Adrenal gland (tissue), 19 donors: ENCODE measurements at places on chromosomes 3 and 15.
A peak's percentile ranks its signal among the peaks of the same experiment; 100 is the strongest.

GRCh38 chr3:46266598-46266997 is 24.3 kb downstream of the CCR3 start:
- DNase-seq: no peak

DNA sequence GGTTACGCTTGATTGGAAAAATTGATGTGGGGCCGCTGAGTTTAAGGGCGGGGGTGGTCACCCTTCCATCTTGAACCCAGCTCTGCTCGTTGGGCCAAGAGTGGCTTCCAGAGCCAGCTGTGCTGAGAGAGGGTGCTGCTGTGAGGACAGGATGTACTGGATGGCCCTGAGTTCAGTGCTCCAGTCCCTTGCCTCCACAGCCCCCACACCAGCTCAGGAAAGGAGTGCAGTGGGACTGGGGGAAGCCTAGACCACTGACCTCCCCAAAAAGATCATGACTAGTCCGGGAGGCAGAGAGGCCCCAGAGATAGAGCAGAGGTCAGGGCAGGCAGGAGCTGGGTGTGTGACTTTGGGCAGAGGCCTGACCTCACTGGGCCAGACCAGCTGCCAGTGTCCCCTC is 4.0 kb upstream of the PTH1R start:
- DNase-seq: no peak

GRCh38 chr15:41501191-41501917 is 7.7 kb downstream of the ITPKA start:
- no peak for DNase-seq

DNA sequence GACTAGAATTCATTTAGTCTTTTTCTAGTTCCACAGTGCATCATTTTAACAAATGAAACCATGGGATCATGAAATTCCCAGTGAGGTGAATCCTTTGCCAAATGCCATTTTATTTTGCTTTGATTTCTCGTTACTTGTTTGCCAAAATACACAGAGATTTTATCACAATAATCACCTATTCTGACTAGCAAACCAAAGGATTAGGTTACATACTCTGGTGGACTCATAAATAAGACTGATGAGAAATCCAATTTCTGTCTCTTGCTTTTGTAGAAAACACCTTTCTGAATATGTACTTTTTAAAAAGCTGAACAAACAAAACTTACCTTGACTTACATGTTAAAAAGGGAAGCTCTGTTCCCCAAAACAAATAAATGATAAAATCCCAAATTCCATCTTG is 12.2 kb downstream of the ERC2 start:
- DNase-seq: no peak

GRCh38 chr15:93235269-93235668 is 146.3 kb upstream of the RGMA start:
- DNase-seq: no peak

DNA sequence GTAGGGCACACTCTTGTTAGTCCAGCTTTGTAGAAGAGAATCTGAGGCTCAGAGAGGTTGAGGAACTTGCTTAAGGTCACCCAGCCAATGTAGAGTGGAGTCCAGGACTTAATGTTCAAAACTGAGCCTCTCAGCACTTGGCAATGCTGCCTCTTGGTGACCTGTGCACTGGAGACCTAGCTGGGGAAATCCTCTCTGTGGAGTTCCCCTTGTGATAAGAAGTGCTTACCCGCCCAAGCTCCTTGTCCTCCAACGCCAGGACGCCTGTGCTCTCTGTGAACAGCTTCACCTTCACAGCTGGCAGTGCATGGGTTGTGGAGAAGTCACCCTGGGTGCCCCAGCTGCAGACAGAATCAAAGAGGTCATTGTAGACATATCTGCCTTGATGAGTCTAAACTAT is 219.1 kb upstream of the FEZF2 start:
- DNase-seq: no peak

GRCh38 chr3:135862361-135862760 is 103.2 kb upstream of the PPP2R3A start:
- DNase-seq: no peak

GRCh38 chr3:8743911-8744310 is 10.3 kb downstream of the CAV3 start:
- DNase-seq: no peak

DNA sequence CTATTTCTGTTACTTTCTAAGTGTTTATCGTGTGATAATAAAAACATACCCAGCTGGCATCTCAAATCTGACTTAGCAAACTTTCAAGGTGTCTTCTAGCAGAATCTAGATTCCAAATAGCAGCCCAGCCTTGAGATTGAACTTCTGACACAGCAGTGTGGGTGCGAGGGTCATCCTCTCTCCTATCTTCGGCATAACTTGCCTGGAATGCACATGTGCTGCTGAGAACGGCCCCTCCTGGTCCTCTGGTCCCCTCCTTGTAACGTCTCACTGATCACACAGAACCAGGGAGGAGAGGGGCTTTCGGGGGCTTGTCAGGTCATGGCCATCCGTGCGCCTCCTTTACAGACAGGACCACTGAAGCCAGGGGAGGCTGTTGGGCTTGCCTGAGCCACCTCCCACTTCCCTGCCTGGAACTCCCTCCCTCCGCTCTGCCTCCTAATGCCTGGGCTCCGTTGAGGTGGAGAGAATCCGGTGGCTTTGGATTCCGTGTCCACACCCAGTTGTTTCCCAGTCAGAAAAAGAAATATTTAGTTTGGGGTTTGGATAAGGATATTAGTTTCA is 344.4 kb upstream of the C2CD4B start:
- DNase-seq: no peak

DNA sequence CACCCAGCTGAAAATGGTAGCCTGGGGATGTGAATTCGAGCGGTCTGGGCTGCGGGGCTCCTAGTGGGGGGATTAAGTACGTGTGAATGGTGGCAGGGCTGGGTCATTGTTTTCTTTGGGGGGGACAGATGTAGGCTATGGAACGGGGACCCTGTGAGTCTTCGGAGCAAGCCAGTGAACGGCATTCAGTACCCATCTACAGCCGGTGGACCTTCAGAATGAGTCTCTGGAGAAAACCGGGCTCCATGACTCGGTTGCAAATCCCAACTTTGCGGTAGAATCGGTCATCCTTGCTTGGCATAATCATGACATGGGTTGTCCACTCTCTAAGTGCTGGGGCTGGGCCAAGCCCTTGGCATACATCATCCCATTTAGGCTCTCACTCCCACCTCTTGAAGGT is 7.2 kb upstream of the EOMES start:
- no peak for DNase-seq

DNA sequence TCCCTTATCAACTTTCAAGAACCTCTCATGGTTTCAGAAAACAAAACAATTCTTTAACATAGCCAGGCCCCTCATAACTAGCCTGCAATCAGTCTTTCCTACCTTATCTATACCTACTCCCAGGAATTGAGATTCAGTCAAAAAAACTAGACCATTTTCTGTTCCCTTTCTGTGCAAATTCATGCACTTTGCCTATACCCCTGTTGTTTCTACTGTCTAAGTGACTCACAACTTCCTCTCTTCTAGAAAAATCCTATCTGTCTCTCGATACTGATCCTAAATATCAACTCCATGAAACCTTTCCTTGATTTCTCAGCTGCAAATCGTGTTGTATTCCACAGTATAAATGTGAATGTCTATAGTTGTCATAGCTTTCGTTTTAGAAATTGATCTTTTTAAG is 10.9 kb upstream of the IL1RAP start:
- DNase-seq: no peak

DNA sequence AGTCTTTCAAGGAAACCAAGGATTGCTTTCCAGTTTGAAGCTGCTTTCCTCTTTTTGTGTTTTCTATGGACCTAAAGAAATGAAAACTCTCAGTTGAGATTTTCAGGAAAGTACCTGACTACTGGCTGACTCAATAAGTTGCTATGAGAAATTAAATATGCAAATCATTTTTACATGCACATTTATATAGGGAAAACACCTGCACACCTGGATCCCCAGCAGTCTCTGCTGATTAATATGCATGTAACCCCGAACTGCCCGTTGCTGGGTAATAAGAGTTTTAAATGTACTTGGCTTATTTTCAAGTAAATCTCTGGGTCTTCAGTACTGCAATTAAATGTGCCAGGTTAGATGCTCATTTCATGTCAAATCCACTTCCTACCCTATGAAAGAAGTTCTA is 77.2 kb downstream of the KBTBD8 start:
- DNase-seq: no peak

- DNase-seq: no peak
Measured at GRCh38 chr3:125107861-125108567, 52.2 kb upstream of the HEG1 start.

GRCh38 chr3:173743111-173743510 is 345.6 kb downstream of the NLGN1 start:
- no peak for DNase-seq

- DNase-seq: peak; percentile 66
Measured at GRCh38 chr3:53346922-53347260, 452 bp downstream of the DCP1A start.

- DNase-seq: no peak
Measured at GRCh38 chr3:133938770-133939462, 43.2 kb upstream of the RAB6B start.

DNA sequence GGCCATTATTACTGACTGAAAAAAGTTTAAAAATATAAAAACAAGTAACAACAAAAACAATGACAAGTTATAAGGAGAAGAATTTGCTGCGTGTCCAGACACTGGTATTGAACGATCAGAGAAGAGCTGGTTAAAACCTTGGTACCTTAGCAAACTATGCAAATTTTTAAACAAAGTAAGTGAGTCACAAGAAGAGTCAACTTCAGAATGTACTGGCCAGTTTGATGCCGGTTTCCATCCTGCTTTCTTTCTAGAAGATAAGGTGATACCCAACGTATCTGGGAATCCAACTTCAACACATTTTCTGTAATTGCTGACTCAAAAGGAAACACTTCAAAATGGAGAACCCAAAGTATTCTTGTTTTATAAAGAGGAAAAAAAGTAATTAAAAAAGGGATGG is 49.8 kb downstream of the RUBCN start:
- DNase-seq: no peak

- no peak for DNase-seq
Measured at GRCh38 chr3:178397836-178398235, 138.4 kb upstream of the KCNMB2 start.

DNA sequence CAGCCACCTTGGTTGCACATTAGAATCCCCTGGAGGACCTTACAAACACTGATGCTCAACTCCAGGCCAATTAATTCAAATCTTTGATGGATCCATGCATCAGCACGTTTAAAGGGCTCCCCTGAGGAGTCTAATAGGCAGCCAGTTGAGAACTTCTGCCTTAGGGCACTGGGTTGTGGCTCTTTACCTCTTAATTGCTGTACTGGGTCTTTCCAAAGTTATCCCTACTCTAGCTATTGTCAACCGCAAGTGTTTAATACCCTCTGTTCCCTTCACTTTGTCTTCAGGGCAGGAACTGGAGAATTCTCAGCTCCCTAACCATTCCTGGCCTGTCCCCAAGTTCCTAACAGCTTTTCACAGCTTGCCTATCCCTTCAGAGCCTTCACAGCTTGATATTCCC is 15.0 kb upstream of the FAM174B start:
- no peak for DNase-seq

DNA sequence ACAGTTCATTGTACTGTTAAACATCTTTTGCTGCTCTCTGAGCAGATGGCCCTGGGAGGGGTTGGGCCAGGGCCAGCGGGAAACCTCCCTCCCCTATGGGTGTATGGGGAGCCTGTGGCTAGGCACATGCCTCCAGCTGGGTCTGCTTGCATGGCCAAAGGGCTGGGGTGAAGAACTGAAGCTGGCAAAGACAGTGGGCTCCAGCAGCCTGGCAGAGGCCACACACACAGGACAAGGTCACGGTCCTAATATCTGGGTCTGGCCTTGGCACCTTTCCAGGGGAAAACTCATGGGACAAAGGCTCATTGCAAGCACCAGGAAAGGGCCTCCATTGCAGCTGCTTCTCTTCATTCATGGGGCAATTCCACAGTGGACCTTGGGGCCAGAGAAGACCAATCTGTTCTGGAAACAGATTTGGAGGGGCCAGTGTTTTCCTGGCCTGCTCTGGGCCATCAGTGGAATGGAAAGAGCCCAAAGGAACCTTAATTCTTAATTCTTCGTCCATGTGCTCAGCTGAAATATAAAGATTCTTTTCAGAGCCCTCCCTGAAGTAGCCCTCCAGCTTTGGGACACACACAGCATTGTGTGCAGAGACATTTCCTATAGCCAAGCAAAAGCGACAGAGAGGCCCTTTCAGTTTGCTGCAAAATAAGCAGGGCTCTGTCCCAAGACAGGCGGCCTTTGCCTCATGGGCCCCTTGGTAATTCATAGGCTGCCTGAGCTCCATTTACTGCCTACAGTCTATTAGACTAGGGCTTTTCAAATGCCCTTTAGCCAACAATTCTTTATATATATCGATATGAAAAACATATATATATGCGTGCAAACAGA is 11.3 kb upstream of the LIMD1 start:
- peak; percentile 55 for DNase-seq

DNA sequence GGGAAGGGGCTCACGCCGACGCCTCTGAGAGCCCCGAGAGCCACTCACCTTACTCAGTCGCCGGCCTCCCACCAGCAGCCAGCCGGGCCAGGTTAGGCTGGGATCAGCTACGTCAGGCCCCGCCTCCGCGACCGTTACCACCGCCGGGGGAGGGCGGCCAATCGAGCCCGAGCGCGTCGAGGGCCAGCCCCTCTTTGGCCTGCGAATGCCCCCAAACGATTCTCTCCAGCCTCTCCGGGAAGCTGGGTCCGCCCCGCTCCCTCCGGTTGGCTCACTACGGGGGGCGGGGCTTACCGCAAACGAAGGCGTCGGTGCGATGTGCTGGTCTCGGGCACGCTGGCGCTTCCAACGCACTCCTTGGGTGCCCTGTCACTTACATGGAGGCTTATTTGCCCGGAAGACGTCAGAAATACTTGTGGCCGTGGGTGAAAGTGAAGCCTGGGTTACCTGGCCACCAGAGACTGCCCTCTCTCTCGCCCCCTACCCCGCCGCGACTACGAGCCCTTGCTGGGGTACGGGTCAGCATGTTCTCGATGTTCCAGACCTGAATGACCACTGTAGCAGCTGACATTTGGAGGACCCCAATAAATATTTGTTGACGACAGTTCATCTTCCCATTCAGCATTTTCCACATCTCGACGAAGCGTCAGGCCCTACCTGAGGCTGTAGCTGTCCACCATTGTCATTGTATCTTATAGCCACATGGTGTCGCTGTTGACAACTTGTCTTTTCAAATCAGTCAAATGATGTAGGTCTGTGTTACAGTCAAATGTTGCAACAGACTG is at the start of gene CEP70:
Gene CEP70 (minus strand): TSS at position 111 of the 785 bp plus-strand sequence. CDS start 21,333 bp downstream, outside the sequence.
- DNase-seq: peak; percentile 97

GRCh38 chr3:150611666-150612065 is 8.5 kb downstream of the SELENOT start:
- no peak for DNase-seq

GRCh38 chr3:114606336-114606735 is 312.5 kb downstream of the TIGIT start:
- no peak for DNase-seq
